ENCODE measurements at places on chromosomes 1 and 21.

DNA sequence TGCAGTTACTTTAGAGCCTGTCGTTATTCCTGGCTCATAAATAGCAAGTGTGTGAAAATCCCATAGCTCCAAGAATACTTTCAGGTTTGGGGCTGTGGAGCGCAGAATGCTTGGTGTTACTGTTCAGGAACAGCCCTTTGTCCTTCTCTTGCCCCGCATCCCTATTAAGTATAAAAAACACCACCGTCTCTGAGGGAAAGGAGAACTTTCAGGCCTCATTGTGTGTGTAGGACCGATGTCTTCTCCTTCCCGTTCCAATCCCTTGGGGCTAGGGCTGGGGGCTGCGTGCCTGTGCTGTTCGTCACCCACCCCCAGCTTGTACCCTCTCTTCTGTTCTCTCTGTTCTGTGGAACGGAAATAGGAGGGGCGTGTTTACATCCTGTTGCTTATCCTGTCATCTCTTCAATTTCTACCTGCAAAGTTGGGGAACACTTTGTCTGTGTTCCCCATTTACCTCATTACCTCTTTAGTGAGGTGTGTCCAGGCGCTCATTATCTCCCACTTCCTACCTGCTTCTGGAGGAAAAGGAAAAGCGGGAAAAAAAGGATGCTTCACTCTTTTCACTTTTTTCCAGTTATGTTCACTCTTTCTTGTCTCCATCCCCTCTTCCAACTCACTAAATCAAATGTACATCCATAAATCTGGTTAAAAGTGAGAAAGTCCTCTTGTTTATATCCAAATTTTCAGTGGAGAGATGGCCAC lies 788 bp upstream of the TXNIP start:
- peak; percentile 64 for DNase-seq

- no peak for DNase-seq
These were observed 84.8 kb downstream of the NPHP4 start for GRCh38 chr1:5907386-5907785.

GRCh38 chr1:226529891-226530290 lies 18.7 kb upstream of the STUM start:
- no peak for DNase-seq

DNA sequence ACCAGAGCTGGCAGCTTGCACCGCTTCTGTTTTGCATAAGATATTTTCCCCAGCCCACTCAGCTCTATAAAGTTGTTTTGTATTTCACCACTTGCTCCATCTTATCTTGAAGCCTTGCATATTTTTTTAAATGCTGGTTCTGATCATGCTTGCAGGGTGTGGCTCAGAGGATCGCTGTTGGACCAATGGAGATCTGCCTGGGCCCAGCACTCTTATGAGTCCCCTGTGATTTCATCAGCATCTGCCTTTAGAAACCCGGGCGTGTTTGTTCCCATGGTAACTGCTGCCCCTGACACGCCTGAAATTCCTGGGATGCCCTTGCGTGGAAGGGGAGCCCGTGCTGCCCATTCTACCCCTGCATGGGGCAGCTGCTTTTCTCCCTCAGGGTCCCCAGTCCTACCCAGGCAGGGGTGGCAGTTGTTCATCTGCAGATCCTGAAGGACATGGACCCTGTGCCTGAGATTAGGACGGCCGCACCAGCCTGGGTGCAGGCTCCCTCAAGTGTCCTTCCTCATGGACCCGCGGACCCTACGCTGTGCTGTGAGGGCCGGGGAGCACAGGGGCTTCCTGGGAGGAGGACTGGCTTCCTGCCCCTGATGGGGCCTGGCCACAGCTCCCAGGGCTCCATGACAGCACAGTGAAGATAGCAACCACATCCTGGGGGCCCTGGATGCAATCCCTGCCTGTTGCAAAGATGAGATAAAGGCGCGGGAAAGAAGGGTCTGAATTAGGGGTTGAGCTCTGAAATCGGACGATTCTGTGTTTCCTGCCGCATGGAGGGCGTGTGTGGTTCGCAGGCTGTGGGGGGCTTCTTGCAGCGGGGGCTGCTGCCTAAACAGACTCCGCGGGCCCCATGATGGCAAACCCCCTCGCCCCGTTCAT lies 226.5 kb downstream of the SDCCAG8 start:
- DNase-seq = no peak

GRCh38 chr21:35144978-35145377 lies 95.9 kb upstream of the RUNX1 start:
- no peak for DNase-seq

DNA sequence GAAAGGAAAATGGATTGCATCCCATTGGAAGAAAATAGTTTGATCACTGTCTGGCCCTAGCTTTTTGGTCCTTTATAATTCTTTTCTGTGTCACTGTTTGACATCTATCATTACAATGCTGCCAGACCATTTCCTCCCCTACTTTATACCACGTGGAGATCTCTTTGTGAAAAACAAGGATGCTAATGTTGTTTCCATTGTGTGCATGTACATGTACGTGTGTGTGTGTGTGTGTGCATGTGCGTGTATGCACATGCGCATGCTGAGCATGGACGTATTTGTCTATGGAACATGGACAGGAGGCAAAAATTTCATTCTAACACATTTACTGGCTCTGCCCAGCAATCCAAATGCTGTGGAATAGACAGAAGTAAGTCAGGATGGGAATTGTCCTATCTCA lies 153.1 kb upstream of the PLXNA2 start:
- no peak for DNase-seq

DNA sequence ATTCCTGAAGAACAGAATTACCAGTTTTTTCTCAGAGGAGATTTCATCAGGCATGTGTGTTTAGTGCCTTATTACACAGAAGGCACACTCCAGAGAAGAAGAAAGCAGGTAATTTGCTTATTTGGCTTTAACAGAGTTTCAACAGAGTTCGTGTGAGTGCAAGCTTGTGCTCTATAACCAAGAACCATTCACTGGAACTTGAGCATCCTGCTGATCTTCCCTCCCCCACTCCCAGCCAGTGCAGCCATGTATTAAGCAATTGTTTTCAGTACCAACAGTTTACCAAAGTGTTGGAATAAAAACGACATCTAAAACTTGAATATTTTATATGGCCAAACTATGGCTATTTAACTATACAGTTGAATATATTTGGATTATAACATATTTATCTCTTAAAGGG lies 4.3 kb downstream of the MGST3 start:
- DNase-seq = no peak

DNA sequence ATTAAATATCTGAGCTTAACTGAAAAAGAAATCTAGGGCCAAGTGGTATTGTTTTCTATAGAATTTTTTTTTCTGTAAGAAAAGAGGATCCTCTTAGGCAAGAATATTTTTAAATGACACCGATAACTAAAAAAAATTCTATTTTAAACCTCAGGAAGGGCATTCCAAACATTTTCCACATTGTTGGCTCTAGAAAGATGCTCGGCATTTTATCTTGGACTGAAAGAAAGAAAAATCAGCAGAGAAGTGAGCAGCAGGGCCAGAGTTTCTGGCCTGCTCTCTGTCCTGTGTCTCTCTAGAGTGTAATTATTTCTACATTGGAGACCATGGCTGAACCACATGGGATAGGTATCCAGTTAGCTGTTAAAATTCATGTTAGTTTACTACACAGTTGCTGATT lies 192.5 kb upstream of the GREM2 start:
- DNase-seq = no peak

DNA sequence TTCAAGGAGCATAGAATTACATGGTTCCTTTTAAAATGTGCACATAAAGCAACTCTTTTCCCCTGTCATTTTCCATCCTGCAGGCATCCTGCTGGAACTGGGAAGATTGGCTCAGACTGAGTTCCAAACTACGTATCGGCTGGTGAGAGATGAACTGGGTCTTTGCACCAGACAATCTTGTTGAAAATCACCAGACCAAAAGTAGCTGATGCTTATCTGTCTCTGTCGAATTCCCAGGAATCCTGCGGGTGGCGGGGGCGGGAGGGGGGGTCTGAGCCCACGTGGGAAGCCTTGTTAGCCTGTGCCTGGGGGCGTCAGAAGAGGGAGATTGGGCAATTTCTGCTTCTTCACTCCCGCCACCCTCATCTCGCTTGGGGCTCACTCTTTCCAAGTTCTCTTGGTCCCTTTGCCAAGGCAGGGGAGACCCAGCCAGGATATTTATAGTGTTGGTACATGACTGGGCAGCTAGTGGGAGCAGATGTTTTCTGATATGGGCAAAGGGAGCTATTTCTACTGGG lies 90.1 kb upstream of the SLC25A33 start:
- no peak for DNase-seq
